Activated CD4-positive, alpha-beta T cell treated with anti-CD3 and anti-CD28 coated beads, Interleukin-2, amount 50 U/mL, for 1 hour (primary cell): ENCODE measurements at places on chromosomes 13 and 19.

- no peak for DNase-seq
These were observed 119.5 kb downstream of the EFNB2 start for GRCh38 chr13:106415971-106416370.

GRCh38 chr13:112619730-112620631 lies 32.0 kb upstream of the TUBGCP3 start:
- DNase-seq = no peak

- peak; percentile 91 for DNase-seq
These were observed at the start of gene CCDC124 for GRCh38 chr19:17932485-17933338. TSS of gene CCDC124 (plus strand) at chr19:17933015. CDS start at chr19:17936421, 3,406 bp downstream.

GRCh38 chr19:45492627-45493470 lies 4.0 kb downstream of the RTN2 start:
- no peak for DNase-seq

DNA sequence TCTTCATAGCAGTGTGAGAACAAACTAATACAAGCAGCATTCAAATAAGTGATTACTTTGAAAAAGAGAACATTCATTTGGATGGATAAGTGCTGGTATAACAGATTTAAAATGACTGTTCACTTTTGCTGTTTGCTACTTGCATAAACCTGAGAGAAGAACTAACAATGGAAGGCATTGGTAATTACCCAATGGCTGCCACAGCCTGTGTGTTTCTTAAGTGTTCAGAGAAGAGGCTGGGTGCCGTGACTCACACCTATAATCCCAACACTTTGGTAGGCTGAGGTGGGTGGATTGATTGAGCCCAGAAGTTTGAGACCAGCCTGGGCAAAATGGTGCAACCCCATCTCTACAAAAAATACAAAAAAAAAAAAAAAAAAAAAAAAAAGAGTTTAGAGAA lies 4.9 kb upstream of the TEX26 start:
- DNase-seq = no peak

GRCh38 chr13:43805681-43806128 lies 18.9 kb upstream of the ENOX1 start:
- no peak for DNase-seq

DNA sequence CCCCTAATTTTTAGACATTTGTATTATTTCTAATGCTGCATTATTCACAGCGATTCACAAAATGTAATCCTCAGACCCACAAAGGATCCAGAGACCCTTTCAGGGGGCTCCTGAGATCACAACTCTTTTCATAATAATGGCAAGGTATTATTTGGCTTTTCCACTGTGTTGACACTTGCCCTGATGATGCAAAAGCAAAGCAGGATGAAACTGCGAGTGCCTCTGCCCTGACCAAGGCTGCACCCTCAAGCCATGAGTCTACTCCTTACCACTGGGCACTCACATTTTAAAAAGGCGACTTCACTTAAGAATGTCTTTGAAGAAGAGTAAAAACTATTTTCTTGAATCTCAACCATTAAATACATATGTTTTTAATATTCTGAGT lies 11.4 kb downstream of the ELF1 start:
- DNase-seq = no peak

DNA sequence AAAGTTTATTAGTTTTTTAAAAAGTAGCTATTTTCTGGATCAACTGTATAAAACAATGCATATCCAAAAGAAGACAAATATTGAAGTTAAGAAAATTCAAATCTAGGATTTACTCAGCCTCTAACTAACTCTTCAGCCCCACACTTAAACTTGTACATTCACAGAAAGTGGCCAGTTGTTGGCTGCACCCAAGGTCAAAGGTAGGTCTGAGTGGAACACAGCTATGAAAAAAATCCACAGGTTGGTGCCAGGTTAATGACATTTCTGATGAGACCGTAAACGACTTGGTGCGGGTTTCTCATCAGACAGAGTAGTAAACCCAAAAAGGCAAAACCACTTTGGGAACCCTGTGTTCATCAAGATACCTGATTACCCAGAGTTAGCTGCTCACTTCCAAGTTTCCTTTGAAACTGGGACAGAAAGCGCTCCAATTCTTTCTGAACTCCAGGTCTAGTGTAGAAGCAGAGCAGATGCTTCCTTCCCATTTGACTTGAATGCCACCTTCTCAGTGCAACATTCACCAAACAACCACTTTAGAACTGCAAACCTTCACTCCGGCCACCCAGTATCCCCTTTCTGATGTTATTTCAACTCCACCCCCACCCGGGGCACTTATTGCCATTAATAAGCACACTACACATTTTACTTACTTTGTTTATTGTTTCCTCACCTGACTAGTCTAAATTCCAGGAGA lies 208.3 kb upstream of the STARD13 start:
- DNase-seq = no peak

- no peak for DNase-seq
These were observed 196.8 kb downstream of the RAP2A start for GRCh38 chr13:97630725-97631124.

GRCh38 chr19:14748601-14749000 lies 29.8 kb downstream of the ADGRE2 start:
- DNase-seq = no peak

DNA sequence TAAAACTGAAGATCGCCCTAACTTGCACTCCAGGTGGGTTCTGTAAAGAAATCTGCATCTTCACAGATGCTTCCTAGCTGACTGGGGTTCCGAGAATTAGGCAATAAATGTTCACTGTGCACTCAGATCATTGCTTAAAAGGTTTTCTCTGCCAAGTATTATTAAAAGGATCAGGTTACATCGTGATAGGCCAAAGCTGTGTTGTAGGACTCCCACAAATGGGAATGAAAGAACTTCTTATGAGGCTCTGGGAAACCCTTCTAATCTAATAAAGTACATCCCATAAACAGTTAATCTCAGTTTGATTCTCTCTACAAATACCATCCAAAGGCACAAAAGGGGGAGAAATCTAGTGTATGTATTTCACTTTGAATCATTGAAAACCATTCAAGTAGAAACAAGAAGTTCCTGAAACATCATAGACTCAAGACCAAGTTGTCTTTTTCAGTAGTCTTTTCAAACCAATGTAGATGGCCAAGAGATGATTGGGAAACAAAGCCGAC lies 7.1 kb upstream of the POU4F1 start:
- no peak for DNase-seq

DNA sequence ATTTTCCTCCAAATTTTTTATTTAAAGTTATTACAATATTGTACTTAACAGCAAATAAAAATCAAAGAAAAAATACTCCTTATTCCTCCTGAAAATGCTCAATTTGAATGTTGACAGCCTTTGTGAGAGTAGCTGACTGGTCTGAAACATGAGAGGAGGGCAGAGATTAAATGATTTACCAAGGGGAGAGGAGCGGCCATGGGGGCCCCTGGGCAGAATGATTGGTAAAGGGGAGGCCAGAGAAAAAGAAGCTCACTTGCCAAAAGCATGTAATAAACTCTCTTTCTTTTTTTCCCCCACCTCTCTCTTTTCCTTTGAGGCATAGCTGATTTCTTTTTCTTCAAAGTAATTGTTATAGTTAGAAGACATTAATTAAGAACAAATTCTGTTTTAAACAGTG lies 30.1 kb upstream of the FNDC3A start:
- DNase-seq = no peak

DNA sequence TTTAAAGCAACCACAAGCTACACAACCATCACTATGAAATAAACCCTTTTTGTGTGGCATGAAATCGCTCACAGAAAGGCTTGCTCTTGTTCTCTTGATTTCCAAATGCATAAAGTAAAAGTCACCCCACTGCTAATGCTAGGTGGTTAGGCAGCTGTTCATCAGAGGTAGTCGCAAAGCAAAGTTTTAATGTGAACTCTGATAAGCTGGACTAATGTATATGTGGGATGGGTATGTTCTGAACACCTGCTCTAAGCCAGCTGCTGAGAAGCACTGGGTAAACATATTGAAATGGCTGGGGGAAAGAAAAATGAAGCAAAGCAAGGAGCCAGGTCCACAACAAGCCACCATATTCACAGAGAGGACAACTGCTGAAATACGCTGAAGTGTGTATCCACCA lies 142.3 kb downstream of the KLF12 start:
- no peak for DNase-seq

- no peak for DNase-seq
These were observed 64.3 kb upstream of the SIAH3 start for GRCh38 chr13:45915686-45916439.

GRCh38 chr19:43462785-43463380 lies 2.5 kb downstream of the LYPD3 start:
- no peak for DNase-seq

DNA sequence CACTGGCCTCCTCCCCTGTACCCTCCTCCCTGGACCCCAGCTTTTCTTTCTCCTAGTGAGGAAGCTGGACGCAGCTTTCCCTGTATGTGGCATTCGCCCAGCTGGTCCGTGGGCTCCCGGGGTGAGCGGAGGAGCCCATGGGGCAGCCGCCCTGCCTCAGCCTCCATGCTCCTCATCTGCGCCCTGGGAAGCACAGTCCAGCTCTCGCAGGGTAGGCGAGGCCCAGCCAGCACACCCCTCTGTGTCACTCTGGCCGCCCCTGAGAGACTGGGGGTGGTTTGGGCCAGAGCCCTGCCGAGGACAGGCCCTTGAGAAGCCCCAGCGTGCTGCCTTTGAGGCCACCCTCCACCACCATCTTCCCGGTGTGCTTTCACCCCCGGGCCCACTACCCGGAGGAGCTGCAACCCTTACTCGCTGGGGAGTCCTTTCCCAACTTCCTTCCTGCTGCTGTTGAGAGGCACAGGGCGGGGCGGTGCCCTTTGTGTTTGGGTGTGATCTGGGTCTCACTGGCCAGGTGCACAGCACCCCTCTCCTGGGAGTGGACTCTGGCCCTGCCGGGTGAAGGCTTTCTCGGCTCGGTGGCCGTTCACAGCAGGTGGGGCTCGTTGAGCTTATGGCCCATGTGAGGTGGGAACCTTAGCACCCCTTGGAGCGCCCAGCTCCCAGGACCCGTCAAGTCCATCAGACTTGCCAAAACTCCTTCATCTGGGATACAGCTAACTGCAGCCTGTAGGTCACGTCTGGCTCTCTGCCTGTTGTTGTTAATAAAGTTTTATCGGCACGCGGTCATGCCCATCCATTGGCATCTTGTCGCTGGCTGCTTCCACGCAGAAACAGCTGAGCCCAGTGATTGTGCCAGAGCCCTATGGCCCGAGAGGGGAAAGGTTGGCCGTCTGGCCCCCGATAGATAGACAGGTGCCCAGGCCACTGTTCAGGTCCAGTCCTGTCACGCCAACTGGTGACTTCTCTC lies 3.2 kb downstream of the NCLN start:
- no peak for DNase-seq

GRCh38 chr19:2731181-2731995 lies 8.4 kb downstream of the SLC39A3 start:
- no peak for DNase-seq

DNA sequence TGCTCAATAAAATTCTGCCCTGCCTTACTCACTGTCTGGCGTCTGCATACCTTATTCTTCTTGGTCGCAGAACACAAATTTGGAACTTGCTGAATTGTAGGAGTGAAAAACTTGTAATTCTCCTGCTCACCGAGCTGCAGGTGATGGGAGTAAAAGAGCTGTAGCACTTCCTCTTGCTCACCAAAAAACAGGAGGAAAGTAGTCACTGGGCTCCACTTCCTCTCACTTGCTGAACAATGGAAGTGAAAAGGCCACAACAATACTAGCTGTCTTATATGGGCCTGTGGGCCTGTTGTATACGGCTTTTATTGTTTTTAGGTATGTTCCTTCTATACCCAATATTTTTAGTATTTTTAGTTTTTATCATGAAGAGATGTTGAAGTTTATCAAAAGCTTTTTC lies 978.7 kb downstream of the SLITRK5 start:
- no peak for DNase-seq

DNA sequence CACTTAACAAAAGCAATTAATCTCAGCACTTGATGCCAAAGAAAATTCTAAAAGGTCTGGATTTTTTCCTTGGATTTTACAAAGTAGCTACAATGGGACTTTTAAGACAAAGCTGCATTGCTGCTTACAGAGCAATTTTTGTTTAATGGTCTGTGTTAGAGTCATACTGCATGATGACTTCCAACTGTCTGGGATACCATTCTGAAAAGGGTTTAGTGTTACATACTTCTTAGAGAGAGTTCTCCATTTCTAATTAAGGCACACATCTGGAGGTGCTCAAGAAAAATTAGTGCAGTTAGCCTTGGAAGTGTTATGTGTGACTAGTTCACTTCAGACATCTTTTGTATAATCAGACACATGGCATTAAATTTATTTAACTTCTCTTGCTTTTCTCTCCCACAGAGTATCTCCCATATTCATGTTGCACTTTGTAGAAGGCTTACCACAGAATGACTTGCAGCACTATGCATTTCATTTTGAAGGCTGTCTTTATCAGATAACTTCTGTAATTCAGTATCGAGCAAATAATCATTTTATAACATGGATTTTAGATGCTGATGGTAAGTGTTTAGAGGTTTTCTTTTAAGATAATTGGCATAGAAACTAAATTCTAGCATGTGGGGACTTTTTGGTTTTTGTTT lies 35.1 kb downstream of the USPL1 start:
- no peak for DNase-seq

DNA sequence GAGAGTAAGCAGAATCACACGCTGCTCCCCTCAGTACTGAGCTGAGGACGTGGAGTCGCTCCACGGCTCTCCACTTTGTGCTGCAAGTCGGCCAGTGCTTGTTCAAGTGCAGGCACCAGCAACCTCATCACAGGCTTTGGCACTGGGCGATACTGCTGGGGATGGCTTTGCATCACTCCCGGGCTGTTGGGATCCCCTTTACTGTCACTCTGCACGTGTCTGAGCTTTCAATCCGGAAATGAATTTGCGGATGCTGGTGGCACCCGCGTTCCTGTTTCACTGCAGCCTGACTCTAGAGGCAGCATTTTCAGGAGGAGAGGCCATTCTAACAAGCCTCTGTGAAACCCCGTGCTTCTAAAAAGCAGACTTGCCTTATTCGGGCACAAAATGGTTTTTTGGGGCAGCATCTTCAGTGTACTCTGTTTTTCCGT lies 19.1 kb downstream of the SMARCA4 start:
- DNase-seq = peak; percentile 14

DNA sequence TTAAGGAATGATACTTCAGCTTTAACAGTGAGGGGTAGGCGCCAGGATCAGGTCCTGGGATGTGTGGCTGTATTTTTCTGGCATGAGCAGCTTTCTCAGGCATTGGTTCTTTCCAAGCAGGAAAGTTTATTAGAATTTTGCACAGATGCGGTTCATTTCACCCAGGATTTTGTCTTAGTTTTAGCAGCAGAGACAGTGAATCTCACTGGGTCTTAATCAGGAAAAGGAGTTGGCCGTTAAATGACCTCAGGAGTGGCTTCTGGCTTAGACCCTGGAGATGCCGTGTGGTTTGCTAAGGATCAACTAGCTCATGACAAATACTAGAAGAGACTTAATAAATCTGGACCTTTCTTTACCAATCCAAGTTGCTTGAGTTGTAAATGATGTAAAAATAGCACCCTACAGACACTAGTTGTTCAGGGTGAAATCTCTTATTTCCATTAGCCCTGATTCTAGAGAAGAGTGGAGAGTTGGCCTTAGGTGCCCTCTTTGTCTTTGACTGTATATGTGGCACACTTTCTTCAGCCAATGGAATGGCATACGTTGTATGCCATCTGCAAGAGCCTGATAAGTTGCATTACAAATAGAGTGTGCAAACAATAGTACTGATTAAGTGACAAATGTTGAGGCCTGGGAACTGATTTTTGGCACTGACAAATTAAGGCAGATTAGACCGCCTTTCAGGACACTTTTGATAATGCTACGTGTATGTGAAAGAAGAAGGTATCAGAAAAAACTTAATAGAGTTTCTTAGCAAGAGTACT lies 34.0 kb downstream of the LRCH1 start:
- DNase-seq = no peak

GRCh38 chr19:39941615-39942365 lies 7.4 kb upstream of the FCGBP start:
- peak; percentile 24 for DNase-seq

GRCh38 chr13:103195762-103196161 lies 129.5 kb upstream of the SLC10A2 start:
- no peak for DNase-seq

GRCh38 chr19:1258707-1259205 lies 10.4 kb downstream of the MIDN start:
- DNase-seq = no peak
